ENCODE measurements at places on chromosomes 3 and 15.

DNA sequence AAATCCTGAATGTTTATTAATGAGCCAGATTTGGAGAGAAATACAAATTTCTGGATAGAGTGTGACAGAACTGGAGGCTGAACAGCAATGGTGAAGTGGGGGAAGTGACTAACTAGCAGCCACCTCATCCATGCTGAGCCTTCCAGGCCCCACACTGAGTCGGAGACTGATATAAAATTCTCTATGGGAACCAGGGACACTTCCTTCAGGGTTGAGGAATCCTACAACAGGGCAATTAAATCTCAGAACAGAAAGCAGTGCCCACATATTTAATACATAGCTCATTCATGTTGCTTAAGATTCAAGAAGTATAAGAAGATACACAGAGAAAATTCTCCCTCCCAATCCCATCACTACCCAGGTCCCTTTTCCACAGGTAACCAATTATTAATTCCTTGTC, 49.3 kb downstream of the HACD2 start:
- peak; percentile 34 for DNase-seq

DNA sequence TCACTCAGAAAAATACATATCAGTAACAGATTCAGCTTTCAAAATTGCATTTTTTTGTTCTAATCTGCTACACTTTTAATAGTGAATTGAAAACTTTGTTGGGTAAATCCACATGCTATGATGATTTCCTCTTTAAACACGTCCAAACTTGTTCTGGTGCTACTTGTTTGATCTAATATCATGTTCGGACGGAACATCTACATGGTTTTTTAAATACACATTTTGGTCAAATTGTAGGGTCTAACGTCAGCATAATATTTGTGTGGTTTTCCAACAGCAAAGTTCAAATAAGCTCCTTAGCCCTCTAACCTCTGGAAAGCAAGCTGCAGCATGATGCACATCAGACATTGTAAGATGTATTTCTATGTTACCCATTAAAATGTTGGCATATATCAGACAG, 98.5 kb upstream of the OSTN start:
- no peak for DNase-seq

DNA sequence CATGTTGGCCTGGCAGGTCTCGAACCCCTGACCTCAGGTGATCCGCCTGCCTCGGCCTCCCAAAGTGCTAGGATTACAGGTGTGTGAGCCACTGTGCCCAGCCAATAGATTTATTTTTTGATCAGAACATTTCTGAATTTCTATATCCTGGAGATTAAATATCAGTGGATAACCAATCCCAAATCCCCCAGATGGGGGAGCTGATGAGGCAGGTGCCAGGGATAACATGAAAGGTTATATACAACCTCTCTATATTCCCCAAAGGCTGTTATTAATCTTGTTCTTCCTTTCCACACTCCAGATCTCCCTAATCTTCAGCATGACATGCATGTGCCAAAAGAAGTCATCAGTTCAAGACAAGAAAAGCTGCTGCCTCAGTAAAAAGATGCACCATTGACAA, 112.3 kb downstream of the WDR76 start:
- no peak for DNase-seq

GRCh38 chr15:62895905-62896316, 146.6 kb upstream of the TPM1 start:
- DNase-seq = peak; percentile 97

- no peak for DNase-seq
Observed at GRCh38 chr3:72414481-72415016, 433.7 kb downstream of the SHQ1 start.

- DNase-seq = no peak
Observed at GRCh38 chr15:91853948-91854638, 585 bp downstream of the SLCO3A1 start.

DNA sequence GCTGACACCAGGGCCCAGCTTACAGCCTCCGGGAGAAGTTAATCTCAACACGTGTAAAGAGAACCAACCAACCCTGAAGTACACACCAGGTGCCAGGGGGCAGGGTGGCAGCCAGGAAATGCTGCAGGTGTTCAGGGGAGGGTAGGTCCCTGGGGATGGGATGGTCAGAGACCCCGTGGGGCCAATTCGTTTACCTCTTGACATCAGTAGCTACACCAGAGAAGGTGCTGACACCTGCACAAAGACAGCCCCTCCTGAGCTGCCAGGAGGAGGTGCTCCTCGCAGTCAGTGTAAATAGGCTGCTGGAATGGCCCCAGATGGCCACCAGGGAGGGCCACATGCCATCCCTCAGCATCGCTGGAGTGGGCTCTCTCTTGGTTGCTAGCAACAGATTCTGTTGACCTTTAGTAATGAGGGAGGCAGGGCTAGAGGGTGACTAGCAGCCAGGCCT, 52.8 kb downstream of the CORO2B start:
- no peak for DNase-seq

GRCh38 chr15:74604983-74605794, 10.4 kb upstream of the CLK3 start:
- no peak for DNase-seq

GRCh38 chr3:194937144-194937543, 251.5 kb downstream of the FAM43A start:
- no peak for DNase-seq

- peak; percentile 28 for DNase-seq
Observed at GRCh38 chr3:117873249-117873600, 1161.4 kb downstream of the IGSF11 start.

DNA sequence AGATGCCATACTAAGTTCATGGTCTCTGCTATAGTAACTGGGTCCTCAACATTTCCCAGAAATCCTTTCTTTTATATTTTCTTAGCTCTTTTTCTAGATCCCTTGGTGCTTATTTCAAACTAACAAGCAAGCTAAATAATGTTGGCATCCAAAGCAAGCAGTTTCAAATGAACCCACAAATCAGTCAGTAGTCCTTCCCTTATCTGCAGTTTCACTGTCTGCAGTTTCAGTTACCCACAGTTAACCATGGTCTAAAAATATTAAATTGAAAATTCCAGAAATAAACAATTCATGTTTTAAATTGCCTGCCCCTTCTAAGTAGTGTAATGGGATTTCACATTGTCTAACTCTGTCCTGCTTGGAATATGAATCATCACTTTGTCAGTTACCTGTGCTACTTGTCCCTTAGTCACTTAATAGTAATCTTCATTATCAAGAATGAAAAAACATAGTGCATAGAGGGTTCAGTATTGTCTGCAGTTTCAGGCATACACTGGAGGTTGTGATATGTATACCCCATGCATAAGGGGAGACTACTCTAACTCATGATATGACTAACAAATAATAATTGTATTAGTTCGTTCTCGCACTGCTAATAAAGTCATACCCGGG, 633.7 kb downstream of the MECOM start:
- DNase-seq = no peak

GRCh38 chr3:191385101-191385500, 54.8 kb upstream of the UTS2B start:
- DNase-seq = no peak

GRCh38 chr15:32828507-32829186, 110.8 kb downstream of the GREM1 start:
- DNase-seq = no peak

DNA sequence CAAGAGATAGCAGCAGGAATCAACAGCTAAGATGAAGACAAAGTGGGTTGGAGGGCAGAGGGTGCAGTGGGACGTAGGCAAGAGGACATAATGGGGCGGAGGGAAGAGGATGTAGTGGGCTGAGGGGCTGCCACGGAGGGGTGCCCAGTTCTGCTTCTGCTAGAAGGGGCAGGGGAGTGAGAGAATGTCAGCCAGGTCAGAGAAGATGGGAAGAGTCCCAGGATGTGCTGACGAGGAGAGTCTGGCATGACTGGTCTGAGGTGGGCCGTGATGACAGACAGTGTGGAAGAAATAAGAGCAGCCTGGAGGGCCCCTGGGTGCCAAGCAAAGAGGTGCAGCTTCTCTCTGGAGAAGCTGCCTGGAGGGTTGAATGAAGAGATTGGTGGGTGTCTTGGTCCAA, 4.0 kb downstream of the SPSB4 start:
- DNase-seq = no peak

All from kidney glomerular epithelial cell (primary cell).